HS-27A (cell line): ENCODE measurements at places on chromosomes 12 and 14.

DNA sequence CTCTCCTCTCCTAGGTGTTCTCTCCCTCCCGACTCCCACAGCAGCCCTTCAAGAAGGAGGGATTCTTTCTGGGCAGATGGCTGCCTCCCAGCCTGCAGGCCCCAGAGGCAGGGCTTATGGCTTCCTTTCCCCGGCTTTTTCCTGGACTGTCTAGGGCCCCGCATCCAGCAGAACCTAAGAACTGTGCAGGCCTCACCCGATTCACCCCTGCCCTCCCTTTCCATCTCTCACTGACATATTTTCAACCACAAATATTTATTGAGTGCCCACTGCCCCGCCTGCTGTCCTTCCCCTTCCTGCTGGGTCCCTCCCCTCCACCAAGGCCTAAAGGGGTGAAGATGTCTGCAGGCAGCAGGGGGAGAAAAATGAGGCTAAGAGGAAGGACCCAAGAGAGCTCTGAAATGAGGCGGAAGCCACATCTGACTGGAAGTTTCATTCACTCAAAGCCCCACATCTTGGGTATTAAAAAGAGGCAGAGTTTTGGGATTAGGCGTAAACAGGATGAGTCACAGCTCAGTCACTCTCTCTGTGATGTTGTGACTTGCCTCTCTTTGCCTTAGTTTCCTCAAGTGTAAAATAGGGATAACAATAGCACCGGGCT is 2.9 kb downstream of the SCNN1A start:
- DNase-seq = peak; percentile 84

GRCh38 chr14:49950275-49951228 is 57.7 kb downstream of the ARF6 start:
- no peak for DNase-seq

DNA sequence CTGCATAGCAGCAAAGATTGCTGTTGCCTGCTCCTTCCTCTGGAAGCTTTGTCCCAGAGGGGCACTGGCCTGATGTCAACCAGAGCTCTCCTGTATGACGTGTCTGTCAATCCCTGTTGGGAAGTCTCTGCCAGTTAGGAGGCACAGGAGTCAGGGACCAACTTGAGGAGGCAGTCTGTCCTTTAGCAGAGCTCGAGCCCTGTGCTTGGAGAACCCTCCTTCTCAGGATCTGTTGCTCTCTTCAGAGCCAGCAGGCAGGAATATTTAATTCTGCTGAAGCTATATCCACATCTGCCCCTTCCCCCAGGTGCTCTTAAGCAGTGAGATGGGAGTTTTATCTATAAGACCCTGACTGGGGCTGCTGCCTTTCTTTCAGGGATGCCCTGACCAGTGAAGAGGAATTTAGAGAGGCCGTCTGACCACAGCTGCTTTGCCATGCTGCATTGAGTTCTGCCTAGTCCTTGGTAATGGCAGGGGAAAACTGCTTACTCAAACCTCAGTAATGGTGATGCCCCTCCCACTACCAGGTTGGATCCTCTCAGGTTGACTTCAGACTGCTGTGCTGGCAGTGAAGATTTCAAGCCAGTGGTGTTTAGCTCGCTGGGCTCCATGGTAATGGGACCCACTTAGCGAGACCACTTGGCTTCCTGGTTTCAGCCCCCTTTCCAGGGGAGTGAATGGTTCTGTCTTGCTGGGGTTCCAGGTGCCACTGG is 218.6 kb upstream of the SLC38A2 start:
- no peak for DNase-seq

- no peak for DNase-seq
Measured at GRCh38 chr14:63512861-63513260, 30.3 kb downstream of the PPP2R5E start.

GRCh38 chr12:113208041-113208934 is 13.0 kb upstream of the TPCN1 start:
- DNase-seq = no peak

- no peak for DNase-seq
Measured at GRCh38 chr12:114726092-114726710, 42.2 kb upstream of the TBX3 start.

GRCh38 chr14:61386173-61386772 is 64.9 kb downstream of the PRKCH start:
- no peak for DNase-seq

GRCh38 chr12:54292083-54292930 is 8.5 kb downstream of the NFE2 start:
- DNase-seq = no peak

GRCh38 chr14:94180655-94181271 is 6.6 kb downstream of the PPP4R4 start:
- DNase-seq = no peak

DNA sequence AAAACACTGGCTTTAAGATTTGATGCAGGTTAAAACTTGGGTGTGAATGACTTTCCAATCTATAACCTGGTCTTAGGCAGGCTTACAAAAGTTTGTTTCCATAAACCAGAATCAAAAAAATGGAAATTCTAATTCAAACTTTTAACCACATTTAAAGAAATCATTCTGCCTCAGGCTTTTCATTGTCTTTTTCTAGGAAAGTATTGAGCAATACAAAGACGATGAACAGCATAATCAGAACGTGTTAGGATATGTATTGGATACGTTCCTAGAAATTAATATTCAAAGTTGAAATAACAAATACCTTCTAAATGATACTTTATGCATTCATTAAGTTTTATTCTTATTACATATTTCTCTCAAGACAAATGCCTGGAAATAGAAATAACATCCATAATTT is 172.9 kb downstream of the CEP128 start:
- no peak for DNase-seq

GRCh38 chr14:52094546-52095271 is 25.9 kb upstream of the NID2 start:
- no peak for DNase-seq

- no peak for DNase-seq
Measured at GRCh38 chr14:96717116-96717515, 80.1 kb upstream of the VRK1 start.

DNA sequence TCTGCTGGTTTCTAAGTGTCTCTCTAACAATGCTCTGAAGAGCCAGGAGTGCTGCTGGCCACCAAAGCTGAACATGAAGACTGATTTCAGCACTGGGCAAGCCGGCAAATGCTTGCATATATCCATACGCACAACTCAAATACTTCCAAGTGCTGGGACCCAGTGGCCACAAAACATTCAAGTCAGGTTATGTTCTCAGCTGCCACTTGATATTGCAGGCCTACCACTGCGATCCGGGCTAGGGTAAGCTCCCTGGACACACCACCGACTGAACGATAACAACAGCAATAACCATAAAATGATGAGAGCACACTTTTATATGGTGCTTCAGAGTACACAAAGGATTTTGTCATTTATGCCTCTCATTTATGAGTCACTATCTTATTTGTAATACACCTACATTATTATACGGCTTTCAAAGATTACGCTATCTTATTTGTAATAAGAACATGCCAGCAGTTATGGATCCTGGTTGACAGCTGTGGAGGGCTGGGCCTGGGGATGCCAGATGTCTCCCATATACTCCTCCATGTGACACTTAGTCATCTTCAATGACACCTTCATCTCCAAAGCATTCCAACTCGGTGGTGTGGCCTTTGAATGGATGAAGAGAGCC is 35.5 kb downstream of the CRACR2A start:
- DNase-seq = no peak

DNA sequence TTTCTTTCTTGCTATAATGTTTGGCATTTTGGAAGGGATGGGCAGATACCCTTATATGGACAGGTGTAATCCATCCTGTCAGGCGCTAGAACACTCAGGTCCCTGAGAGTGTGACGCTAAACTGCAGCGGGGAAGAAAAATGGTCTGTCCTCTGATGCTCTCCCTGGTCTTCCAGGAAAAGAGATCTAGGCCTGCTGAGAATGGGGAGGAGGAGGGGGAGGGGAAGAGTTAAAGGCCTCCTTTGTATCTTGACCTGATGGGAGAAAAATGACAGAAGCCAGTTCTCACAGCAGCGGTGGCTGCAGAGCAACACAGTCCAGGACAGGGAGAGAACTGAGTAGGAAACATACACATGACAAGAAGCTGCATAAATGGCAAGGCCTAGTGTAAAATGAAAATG is 61.1 kb downstream of the RPS6KA5 start:
- DNase-seq = no peak

GRCh38 chr12:38586789-38587188 is 270.2 kb downstream of the ALG10B start:
- DNase-seq = no peak

GRCh38 chr14:38168416-38168815 is 39.3 kb upstream of the SSTR1 start:
- no peak for DNase-seq

DNA sequence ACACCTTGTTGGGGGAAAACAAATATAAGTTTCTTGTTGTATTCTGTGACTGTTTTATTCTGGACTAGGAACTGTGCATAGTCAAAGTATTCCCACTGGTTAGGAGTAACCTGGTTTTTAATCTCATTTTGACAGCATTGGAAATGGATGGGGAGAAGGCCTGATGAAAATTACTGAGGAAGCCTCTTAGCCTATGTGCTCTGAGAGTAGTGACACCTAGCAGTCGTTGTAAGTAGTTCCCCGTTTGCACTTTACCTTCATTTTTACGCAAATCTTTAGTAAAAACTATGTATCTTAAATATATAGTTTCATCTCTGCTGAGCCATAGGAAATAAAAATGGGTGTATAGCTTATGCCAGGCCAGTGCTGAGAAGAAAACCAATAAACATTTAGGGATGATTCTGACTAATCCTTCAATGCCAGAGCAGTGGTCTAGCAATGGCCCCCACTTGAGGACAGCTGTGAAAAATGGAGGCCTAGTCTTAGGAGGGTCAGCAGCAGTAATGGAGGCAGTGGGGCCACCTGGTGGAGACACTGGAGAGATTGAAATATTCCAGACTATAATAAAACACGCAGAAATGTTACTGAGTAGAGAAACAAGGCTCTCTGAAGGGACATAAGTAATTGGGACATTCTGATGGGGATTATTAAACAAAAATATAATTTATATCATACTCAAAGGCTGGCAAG is 133.2 kb upstream of the NOVA1 start:
- DNase-seq = no peak

GRCh38 chr12:15220915-15221885 is at the start of gene RERG:
Gene RERG (minus strand): TSS chr12:15221417. CDS start chr12:15217489, 3,928 bp downstream.
- DNase-seq = no peak

- no peak for DNase-seq
Measured at GRCh38 chr14:85663256-85663655, 133.3 kb downstream of the FLRT2 start.

- DNase-seq = no peak
Measured at GRCh38 chr14:91265404-91265803, 20.9 kb upstream of the GPR68 start.

- DNase-seq = no peak
Measured at GRCh38 chr14:33127531-33127930, 188.9 kb downstream of the NPAS3 start.

- no peak for DNase-seq
Measured at GRCh38 chr12:129339336-129339735, 486.1 kb downstream of the GLT1D1 start.

DNA sequence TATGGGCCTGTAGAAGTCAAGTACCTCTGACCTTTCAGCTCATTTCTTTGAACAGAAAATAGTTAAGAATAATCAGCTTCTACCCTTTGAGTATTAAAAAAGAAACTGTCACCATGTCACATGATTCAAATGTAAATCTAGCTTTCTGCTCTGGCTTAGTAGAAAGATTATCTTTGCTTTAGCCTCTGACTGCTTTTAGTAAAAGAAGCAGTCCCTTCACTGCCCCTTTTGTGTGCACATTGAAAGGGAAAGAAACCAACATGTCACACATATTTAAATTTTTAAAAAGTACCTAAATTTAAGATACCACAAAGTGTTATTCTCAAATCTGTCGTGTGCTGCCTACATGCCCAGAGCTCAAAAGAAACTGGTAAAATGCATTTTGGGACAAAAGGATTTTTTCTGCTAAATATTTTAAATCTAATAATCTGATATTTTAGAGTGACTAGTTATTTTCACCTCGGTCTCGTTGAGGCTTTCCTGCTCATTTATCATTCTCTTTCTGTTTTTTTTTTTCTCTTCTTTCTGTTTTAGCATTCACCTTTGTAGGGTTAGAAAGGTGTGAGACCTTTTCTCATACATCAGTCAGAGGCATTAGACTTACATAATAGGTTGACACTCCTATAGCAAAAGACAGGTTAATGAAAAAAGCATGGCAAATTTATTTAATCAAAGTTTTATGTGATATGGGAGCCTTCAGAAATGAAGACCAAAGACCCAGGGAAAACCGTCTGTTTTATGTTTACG is 41.3 kb downstream of the SLC16A7 start:
- DNase-seq = no peak

- DNase-seq = no peak
Measured at GRCh38 chr14:35401422-35402265, 2.9 kb downstream of the NFKBIA start.

- no peak for DNase-seq
Measured at GRCh38 chr14:35221462-35221861, 70.7 kb upstream of the PSMA6 start.

DNA sequence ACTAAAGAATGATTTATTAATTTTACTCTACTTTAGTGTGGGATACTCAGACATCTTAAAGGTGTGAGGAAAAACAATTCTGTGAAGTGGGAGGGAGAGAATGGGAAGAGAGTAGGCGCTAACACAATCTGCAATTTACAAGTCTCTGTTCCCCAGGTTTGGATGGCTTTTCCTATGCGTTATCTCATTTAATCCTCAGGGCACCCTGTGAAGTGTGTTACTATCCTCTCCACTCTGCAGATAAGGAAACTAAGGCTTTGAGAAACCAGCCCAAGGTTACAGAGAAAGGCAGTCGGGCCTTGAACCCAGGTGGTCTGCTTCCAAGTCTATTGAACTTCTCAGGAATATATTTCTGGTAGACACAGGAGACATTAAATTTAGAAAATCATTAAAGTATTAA is 36.2 kb upstream of the TUBA1C start:
- DNase-seq = no peak

- DNase-seq = no peak
Measured at GRCh38 chr12:103441437-103442181, 54.2 kb downstream of the C12orf42 start.

DNA sequence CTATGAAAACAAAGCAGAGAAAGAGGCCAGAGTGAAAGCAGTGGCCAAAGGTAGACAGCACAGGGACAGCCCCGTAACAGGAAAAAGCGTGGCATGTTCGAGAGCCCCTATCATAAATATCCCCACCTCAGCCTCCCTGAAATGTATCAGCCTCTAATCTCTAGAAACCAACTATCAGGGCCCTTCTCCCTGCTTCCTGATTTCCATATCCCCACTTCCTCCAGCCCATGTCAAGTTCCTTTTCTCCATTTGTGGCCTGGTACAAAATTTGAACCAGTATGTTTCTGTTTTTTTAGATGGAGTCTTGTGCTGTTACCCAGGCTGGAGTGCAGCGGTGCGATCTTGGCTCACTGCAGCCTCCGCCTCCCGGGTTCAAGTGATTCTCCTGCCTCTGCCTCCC is 16.9 kb downstream of the DEPDC4 start:
- no peak for DNase-seq

- DNase-seq = no peak
Measured at GRCh38 chr12:15719230-15719629, 70.0 kb downstream of the EPS8 start.
